ENCODE measurements at places on chromosomes 5 and 9.

- DNase-seq: no peak
Observed at GRCh38 chr9:114430457-114430856, 42.7 kb upstream of the AKNA start.

- DNase-seq: no peak
Observed at GRCh38 chr5:143205883-143206195, 197.6 kb downstream of the NR3C1 start.

DNA sequence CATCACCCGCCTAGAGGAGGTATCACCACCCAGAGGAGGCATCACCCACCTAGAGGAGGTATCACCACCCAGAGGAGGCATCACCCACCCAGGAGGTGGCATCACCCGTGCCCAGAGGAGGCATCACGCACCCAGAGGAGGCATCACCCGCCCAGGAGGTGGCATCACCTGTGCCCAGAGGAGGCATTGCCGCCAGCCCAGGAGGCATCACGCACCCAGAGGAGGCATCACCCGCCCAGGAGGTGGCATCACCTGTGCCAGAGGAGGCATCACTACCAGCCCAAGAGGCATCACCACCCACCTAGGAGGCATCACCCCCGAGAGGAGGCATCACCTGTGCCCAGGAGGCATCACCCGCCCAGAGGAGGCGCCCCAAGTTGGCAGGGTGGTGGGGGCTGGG, 2.6 kb downstream of the NOTCH1 start:
- DNase-seq: no peak

- DNase-seq: no peak
Observed at GRCh38 chr9:72718503-72718902, 197.1 kb downstream of the TMC1 start.

GRCh38 chr5:142432369-142432863, 107.6 kb upstream of the SPRY4 start:
- no peak for DNase-seq

GRCh38 chr9:125475385-125475784, 213.8 kb downstream of the GAPVD1 start:
- no peak for DNase-seq

- no peak for DNase-seq
Observed at GRCh38 chr9:34335376-34335775, 6.0 kb downstream of the NUDT2 start.

GRCh38 chr9:13144166-13144775, 135.2 kb downstream of the MPDZ start:
- no peak for DNase-seq

DNA sequence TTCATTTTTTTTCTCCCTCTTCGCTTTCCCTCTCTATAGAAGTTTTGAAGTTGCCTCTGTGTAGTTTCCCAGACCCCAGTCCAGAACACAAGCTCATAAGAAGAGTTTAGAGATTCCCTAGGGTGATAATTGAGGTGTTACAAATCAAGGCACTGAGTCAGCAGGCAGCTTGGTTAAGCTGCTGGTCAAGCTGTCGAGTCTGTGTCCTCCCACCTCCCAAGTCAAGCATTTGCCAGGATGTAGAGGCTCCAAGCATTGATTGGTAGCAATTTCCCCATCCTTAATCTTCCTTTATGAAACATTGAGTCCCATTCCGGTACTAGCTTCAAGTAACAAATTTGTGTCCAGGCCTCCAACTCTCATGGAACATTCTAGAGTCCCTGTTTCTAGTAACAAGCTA, 47.5 kb upstream of the SLC1A1 start:
- DNase-seq: no peak

- no peak for DNase-seq
Observed at GRCh38 chr5:116539222-116539621, 35.4 kb downstream of the SEMA6A start.

GRCh38 chr5:138132543-138132942, 6.7 kb downstream of the NME5 start:
- no peak for DNase-seq

DNA sequence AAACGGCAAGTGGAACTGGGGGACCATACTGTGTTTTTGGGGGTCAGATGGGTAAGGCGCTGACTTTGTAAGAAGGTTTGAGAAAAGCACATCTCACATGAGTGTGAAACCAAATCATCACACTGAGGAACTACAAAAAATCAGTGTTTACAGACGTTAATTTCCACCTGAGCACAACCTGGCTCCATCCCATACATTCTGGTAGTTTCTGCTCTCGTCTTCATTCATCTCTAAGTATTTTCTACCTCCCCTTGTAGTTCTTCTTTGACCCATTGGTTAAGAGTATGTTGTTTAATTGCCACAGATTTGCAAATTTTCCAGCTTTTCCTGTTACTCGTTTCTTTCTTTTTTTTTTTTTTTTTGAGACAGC, 8.9 kb upstream of the DPP7 start:
- no peak for DNase-seq

- no peak for DNase-seq
Observed at GRCh38 chr5:133412661-133413060, 199.7 kb downstream of the FSTL4 start.

DNA sequence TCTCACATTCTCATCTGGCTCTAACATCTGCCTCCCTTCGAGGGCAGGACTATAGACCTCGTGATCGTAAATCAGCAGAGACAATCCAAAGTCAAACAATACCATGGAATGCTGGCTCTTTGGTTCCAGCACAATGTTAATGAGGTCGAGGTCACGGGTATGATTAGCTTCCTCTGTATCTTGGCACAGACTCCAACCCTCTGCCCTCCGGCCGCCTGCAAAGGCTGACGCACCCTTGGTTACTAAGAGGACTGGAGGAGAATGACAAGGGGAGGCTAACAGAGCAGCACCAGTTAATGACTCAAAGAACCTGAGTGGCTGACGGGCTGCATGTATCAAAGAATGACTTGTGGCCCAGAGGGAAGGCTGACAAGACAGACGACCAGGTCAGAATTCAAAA, 10.1 kb downstream of the LHFPL2 start:
- DNase-seq: peak; percentile 89

DNA sequence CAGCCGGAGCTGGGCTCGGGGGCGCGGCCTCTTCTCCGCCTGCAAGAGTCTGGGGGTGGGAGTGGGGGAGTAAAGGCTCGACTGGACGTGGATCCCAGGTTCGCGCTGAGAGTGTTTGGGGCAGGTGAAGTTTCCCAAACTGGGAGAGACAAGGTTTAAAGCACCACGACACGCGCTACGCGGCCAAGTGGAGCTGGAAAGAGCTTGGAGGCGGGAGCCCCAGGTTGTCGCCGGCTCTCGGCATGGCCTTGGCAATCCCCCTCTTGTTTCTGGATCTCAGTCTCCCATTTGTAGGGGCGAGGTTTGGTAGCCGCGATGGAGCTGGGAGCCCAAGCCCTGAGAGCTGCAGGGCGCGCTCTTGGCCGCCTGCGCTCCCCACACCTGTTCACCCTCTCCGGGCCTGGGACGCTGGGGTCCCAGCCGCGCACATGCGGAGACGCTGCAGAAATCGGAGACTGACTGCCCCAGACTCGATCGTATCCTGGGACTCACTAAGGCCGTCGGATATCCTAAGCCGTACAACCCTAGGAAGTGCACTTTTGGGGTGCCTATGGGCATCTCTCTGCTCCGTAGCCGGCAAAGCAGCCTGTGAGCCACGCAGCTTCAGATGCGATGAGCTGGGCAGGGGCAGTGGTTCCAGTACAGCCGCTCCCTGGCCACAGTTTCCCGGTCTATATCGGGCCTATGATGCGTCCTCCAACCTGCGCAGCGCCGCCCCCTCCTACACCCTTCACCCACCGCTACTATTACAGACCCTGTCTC, 937 bp downstream of the TMOD1 start:
- DNase-seq: no peak

DNA sequence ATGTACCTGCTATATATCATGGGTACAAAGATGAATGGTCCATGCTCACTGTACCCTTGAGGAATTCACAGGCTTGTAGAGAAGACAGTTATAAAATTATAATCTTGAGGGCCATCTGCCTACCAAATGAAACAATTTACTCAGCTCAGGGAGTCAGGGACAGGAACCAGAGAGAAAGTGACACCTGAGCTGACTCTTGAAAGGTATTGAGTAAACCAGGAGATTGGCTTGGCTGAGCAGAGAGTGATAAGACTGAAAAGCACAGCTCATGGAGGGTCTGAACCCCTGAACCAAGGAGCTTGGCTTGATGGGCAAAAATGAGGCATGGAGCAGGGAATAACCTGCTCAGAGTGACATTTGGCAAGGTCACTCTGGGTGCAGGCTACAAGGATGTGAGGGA, 147.3 kb downstream of the FAM114A2 start:
- no peak for DNase-seq

GRCh38 chr9:110050925-110051355, 157.0 kb downstream of the C9orf152 start:
- DNase-seq: peak; percentile 97

DNA sequence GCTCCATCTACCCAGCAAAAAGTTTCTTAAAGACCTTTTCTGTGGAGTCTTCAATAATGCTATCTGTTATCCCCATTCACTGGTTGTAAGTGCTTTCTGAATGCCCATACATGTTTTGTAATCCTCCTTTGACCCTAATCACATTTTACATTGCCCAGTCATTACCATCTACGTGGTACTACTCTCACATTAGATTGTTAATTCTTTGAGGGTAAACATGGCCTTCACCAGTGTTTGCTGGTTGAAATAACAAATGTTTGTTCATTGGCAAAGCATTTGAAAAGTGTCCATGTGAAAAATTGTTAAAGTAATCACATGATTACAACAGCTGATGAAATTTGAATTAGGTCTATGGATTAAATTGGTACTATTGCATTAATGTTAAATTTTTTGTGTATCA, 31.8 kb downstream of the MEGF10 start:
- DNase-seq: no peak

GRCh38 chr9:125637241-125637640, 69.8 kb downstream of the MAPKAP1 start:
- no peak for DNase-seq

DNA sequence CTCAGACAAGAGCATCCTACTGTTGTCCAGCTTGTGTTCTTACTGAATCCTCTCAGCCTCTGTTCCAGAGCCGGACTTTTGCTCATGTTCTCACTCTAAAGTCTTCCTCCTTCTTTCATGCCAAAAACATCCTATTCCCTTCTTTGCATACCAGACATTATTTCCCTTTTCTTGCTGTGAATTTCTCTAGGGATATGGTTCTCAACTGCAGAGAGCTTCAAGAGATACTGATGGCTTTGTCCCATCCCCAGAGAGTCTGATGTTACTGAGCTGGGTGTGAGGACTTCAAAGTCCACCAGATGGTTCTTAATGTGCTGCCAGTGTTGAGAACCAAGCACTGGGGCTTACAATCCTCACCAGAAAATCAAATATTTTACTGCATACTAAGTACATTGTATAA, 98.6 kb upstream of the FER start:
- DNase-seq: no peak

GRCh38 chr5:109656829-109657228, 32.9 kb upstream of the MAN2A1 start:
- DNase-seq: peak; percentile 82

GRCh38 chr5:136182618-136183017, 10.3 kb downstream of the SMIM32 start:
- DNase-seq: peak; percentile 10

DNA sequence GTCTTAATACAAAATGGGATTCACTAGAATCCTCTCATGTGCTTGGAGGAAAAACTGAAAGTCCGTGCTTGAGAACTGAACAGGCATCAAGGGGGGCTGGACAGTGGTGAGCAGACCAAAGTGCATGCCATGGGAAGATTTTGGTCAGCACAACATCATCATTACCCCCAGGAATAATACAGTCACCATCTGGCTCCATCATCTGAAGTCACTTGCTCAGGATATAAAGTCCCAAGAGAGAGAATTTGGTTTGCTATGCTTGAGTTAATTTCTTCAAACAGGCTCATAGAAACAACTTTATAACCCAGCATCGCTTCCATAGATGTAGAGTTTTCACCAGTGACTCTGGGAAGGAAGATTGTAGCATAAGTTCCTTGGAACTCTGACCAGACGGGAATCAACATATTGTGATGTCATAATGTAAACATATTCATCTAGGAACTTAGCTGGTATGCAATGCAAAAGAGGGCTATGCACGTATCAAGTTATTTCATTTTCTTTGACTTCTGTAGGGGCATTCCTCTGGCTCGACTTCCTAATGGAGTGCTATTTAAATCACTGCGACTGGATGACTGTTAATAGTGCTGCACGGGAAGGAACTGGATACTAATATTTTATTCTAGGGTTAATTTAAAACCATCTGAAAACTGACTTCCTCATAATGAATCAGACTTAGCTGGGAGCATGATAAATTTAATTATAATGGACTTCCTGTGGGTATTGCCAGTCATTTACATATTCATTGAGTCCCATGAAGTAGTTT, 145.2 kb downstream of the MTRR start:
- DNase-seq: no peak

GRCh38 chr9:110207071-110207641, 803 bp downstream of the C9orf152 start:
- DNase-seq: no peak

- no peak for DNase-seq
Observed at GRCh38 chr5:150791536-150791935, 13.0 kb downstream of the SMIM3 start.

GRCh38 chr5:180669661-180670060, 20.3 kb upstream of the FLT4 start:
- DNase-seq: no peak

- no peak for DNase-seq
Observed at GRCh38 chr9:28848671-28849070, 1275.4 kb upstream of the C9orf72 start.

DNA sequence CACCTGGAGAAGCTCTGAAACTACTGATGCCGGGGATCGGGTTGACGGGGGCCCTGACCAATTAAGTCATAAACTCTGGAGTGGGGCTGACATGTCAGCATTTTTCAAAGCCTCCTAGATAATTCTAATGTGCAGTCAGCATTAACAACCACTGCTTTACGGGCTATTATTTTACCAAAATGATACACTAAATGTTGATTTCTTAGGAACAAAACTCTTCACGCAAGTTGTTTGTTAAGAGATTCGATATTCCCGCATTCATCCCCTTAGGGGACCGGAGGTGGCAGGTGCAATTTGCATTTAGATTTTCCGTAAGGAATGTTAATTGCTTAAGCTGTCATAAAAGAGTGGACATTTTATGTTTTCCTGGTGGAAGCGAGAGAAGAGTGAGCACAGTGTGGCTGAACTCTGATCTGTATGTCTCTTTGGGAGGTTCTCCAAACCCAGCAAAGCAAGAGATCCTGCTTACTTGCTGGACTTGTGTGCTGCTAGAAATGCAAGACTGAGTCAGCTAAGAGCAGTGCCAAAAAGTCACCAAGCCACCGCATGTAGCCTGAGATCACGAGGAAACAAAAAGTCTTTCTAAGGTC, 77.6 kb downstream of the UGCG start:
- DNase-seq: no peak

DNA sequence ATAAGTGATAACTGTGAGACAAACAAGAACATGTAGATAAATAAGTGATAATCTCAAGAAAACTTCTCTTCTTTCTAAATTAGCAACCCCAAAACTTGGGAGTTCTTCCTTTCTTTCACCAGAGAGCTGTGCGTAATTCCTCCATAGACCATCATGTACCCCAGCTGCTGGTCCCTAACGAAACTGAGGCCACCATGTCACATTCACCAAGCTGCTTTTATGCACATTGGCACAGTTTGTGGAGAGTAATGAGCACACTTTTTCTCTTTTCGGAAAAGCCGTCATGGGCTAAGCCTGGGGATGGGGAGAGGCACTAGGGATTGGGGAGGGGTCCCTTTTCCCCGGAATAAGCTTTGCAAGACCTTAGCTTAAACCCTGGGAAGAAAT, 561.4 kb downstream of the BNC2 start:
- no peak for DNase-seq

Measured in mesenchymal stem cell (in vitro differentiated cells and primary cell).